ENCODE measurements at places on chromosomes 1 and 21.

- no peak for DNase-seq
These were observed 39.5 kb upstream of the USP1 start for GRCh38 chr1:62397301-62397700.

- no peak for DNase-seq
These were observed 19.1 kb upstream of the CD101 start for GRCh38 chr1:116982319-116983004.

- no peak for DNase-seq
These were observed 21.6 kb downstream of the MAPKAPK2 start for GRCh38 chr1:206706298-206706791.

- DNase-seq, result no peak
These were observed 29.3 kb downstream of the RSPH1 start for GRCh38 chr21:42466700-42467099.

GRCh38 chr1:226990133-226990716, 50.1 kb downstream of the COQ8A start:
- no peak for DNase-seq

GRCh38 chr1:44655609-44656008, 18.7 kb downstream of the TMEM53 start:
- no peak for DNase-seq

DNA sequence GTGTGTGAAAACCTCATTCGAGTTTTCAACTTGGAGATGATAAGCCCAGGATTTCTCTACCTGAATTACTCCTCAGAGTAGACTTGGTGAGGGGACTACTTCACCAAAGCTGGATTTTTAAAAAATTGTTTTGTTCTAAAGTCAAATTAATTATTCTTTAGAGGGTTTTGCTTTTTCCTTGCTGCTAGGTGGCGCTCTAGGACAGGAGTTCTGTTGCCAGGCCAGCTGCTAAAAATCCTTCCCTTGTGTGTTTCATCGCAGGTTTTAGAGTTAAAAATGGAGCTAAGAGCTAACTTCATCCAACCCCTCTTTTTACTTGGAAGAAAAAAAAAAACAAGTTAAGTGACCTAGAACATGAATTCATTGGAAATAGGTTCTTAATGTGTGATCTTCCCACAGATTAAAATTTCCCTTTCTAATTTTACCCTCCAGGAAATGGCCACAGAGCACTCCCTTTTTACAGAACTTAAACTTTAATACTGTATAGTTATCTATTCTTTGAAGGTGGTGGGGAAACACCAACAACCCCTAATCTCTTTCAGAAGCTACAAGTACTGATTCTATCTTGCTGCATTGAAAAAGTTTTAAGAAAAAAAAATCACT, 36.7 kb upstream of the FAM163A start:
- peak; percentile 40 for DNase-seq

DNA sequence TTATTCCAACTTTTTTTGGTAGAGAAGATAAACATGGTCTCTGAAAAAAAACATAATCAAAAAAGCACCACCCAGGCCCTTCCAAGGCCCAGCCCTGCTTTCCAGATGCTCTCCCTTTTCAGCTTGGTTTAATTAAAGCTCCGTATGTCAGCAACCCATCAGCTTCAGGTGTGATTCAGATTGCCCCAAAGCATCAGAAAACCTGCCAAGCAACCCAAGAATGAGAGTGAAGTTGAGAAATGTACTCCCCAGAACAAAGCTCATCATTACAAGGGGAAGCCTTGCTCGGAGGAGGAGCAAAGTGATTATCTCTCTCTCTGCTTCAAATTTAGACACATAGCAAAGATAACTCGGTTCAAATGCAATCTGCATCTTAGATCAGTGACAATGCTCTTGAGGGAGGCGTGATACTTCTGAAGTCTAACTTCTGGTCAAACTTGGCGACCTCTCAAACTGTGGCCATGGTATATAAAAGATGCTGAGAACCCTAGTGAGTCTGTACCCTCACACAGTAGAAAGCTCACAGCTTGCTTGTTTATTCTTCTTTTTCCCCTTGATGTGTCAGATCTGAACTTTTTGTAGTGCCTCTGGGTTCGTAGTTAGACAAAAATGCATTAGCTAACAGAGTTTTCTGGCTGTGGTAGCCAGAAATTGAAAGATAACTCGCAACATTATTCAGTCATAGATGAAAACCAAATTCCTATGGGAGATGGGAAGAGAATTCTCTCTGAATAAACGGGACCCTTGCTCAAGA, 63.3 kb upstream of the ZC3H11B start:
- DNase-seq, result no peak

DNA sequence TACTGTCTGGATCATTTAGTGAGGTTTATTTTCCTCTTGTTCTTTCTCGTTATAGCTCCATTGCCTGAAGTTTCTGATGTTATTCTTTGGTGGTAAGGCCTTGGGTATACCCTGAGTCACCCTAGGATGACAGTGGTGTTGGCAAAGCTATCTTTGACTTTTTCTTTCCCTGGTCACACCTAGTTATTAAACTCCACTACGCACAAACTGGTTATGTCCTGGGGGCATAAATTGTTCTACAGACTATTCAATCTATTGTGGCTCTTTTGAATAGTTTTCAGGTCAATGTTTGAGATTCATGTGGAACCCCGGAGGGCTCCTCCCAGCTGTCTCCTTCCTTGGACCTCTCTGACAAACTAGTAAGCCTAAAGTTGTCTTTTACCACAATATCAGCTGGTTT, 157.7 kb downstream of the SLC35F3 start:
- no peak for DNase-seq

DNA sequence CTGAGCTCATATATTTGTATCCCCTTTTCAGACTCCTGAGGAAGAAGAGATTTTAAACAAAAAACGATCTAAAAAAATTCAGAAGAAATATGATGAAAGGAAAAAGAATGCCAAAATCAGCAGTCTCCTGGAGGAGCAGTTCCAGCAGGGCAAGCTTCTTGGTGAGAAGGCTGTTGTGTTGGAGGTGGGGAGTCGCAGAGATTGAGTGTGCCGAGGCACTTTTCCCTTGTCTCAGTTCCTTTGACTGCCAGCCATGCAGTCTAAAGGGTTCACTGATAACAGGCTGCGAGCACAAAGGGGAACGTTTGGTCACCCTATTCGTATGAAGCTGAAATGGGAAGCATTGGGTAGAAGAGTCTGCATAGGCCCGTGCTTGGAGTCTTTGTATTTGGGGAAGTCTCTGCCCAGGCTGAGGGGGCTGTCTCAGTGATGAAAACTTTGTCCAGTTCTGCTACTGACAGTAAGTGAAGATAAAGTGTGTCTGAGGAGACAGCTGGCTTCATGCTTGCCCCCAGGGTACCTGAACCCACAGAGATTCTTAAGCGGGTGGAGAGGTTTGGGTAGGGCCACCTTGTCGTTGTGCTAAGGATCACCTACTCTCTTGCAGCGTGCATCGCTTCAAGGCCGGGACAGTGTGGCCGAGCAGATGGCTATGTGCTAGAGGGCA, 2.8 kb downstream of the RPS8 start:
- no peak for DNase-seq

DNA sequence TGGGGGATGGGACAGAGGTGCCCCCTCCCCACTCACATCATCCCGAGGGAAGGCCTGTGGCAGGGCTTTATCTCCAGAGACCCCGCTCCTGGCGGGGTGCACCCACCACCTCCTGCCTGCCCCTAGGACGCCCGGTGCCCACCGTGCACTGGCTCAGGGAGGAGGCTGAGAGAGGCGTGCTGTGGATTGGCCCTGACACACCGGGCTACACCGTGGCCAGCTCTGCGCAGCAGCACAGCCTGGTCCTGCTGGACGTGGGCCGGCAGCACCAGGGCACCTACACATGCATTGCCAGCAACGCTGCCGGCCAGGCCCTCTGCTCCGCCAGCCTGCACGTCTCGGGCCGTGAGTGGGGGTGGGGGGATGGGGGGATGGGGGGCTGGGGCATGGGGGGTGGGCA, 71.7 kb downstream of the TRIM11 start:
- DNase-seq, result no peak

DNA sequence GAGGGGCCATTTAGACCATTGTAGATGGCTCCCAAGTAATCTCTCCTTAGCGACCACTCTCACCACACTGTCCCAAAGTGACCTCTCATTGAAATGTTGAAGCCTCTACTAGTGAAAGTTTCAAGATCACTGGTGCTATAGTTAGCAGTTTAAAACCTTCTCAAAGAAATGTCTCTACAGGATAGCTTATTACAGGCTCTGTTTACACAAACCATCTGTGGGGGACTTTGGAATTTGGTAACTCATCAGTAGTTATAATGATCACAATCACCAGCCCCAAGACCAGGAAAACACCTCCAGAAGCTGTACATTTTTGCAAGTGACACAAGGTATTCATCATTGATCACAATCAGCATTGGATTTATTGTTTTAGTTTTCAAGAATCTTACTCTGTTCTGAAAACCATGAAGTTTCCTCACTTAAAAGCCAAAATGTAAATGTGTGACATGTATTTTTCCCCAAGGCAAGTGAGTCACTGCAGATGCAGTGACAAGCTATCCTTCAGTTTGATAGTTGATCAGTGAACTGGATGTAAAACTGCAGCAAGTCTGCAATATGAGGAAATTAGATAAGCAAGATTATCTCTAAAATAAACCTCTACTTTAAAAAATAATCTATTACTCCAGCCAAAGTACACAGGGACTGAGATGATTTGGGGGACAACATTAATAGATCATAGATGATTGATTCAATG, 41.9 kb downstream of the C21orf91 start:
- DNase-seq, result no peak

DNA sequence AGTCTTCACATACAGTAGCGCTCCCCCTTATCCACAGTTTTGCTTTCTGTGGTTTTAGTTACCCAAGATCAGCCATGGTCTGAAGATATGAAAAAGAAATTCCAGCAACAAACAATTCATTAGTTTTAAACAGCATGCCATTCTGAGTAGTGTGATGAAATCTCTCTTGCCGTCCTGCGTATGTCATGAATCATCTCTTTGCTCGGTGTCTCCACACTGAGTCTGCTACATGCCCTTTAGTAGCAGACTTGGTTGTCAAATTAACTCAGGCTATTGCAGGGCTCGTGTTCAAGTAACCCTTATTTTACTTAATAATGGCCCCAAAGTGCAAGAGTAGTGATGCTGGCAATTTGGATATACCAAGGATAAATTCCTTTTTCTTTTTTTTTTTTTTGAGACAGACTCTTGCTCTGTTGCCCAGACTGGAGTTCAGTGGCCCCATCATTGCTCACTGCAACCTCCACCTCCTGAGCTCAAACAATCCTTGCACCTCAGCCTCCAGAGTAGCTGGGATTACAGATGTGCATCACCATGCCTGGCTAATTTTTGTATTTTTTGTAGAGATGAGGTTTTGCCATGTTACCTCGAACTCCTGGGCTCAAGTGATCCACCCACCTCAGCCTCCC, 22.6 kb downstream of the PHACTR4 start:
- DNase-seq, result no peak

DNA sequence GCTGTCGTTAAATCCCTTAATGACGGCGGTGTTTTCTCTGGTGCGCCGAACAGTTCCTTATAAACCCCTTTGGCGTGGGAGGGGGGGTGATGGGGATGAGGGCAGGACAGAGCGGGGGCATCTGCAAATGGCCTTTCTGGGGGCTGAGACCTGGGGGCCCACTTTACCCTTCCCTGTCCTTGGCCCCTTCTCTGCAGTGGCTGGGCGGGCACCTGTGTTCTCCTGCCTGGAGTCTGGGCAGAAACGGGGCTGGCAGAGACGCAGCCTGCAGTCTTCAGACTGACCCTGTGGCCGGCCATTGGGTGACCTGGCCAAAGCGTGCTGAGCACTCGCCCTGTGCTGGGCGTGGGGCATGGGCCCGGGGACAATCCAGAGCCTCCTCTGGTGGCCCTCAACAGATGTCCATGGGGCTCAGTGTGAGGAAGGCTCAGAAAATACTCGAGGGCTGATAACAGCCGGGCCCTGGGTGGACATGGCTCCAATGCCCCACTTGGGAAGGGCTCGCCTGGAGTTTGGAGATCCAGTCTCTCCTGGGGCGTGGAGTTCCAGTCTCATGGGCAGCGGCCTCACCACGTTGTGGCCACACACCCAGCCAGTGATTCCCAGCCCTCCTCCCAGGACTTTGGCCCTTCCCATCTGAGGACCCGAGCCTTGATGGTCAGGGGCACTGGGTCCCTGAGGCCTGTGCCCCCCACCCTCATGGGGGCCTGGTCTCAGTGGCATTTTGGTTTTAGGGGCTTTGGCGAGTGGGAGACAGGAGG, 50.8 kb upstream of the ACTRT2 start:
- DNase-seq, result no peak

DNA sequence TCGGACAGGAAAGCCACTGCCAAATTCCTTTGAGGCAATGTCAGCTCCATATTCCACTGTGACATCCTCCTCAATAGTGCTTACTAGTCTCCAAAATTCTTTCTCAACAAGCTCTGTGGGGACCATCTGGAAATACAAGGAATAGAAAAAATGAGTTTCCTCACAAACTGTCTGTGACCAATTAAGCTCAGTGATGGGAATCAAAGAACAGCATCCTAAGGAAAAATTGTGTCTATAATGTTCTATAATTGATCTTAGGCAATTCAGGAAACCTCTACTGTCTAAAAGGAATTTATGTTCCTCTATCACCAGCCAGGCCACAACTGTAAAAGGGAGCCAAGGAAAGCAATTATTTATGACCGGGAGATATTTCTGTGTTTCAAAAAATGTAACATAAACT, 46.1 kb upstream of the SYT2 start:
- DNase-seq, result no peak

DNA sequence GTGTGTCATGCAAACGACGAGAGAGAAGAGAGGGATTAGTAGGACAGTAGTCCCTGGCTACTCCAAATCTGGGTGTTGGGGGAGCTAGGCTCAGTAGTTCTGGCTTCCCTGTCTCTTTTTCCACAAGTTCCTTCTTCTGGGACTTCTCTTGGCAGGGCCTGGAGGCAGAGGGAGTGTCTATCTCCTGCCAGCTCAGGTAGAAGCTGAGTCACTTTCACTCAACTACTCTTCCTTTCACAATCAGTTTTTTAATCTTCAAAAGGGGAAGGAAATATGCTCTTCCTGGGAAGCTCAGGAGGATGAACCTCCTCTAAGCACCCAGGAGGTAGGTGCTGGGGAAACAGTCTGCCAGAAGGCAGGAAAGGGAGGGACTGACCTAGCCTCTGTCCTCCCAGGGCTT, 35.2 kb upstream of the MAGOH start:
- DNase-seq, result no peak

DNA sequence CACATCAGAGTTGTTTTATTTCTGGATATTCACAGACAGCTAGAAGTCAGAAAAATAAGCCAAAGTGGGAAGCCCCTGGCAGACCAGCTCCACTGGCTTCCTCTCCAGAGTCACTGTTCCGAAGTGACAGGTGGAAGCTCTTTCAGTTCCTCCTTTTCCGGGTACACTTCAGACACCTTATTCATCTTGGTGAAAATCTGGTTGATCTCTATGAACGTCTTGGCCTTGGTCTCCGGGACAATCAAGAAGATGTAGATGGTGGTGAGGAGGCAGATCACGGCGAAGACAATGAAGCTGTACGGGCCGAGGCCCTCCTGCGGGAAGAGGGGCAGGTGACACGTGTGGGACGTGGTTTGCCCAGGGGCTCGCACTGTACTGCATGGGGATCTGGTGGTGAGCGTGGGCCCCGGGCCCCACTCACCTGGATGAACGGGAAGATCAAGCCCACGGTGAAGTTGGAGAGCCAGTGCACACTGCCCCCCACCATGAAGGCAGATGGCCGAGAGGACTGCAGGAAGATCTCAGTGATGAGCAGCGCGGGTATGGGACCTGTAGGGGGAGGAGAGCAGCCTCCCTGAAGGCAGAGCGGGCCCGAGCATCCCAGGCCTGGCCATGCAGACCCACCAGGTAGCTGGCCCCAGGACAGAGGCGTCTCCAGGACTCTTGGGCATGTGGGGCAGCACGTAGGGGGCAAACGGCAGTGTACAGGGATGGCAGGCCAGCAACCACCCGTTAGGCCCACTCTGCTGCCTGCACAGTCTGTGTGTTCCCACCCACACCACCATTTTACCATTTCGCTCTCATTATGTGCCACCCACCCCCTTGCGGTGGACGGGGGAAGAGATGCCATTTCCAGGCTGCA, 11.5 kb upstream of the SLC2A7 start:
- DNase-seq, result no peak

GRCh38 chr1:188670837-188671236, 1806.8 kb downstream of the BRINP3 start:
- no peak for DNase-seq

Measured in NCI-H748 treated with DMSO at 0.1 percent for 48 hours (cell line).